Spinal cord (tissue), 10 donors: ENCODE measurements at places on chromosomes 6 and 20. TPM values are rescaled to one million over a fixed set of nuclear protein-coding genes. Genes with fewer than 3 reads are reported as not detected.

The ANGPT4 gene
- polyA plus RNA-seq: 0.57 TPM

The SYS1 gene
- 32.8 TPM for polyA plus RNA-seq

The RPN2 gene
- polyA plus RNA-seq: 171 TPM

DNA sequence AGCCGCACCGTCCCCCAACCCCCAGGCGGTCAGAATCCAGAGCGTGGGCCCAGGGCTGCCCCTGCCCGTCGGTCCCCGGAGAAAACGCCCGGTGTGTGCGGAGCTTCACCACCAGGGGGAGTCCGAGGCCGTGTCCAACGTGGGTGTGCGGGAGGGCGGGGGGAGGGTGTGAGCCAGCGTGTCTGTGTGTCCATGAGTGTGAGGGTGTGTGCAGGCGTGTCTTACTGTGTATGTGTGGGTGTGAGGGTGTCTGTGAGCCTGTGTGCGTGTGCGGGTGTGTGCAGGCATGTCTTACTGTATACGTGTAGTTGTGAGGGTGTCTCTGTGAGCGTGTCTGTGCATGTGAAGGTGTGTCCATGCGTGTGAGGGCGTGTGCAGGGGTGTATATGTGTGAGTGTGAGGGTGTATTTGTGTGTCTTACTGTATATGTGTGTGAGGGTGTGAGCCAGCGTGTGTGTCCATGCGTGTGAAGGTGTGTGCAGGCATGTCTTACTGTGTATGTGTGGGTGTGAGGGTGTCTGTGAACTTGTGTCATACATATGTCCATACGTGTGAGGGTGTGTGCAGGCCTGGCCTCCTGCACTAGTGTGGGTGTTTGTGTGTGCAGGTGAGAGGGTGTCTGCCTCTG, 24.6 kb upstream of the GATA5 start:
- H3K4me1 ChIP-seq: peaks cover 23% of the 10 kb centered on the region
- no peak overlapping the region for H3K27ac ChIP-seq
- no peak overlapping the region for H3K4me3 ChIP-seq
- H3K36me3 ChIP-seq: peaks cover 6% of the 10 kb centered on the region
- no peaks in the 10 kb centered on the region for H3K27me3 ChIP-seq

- H3K27ac ChIP-seq: no peak overlapping the region
- no peak overlapping the region for H3K4me3 ChIP-seq
- no peak for DNase-seq
These were observed 55.6 kb downstream of the TULP4 start for GRCh38 chr6:158367816-158368215.

DNA sequence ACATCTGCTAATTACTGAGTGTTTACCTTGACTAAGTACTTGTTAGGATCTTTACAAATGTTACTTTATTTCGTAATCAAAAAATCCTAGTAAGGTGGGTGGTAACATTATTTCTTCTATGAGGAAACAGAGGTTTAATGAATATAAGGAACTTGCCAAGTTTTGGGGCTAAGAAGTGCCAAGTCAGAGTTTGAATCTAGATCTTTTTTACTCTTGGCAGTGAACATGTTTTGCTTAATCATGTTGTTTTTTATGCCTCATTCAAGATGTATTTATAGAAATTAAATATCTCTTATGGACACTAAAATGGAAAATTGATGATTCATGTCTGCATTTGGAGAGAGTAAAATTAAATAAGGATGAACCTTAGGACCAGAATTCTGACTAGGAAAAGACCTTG, 393.7 kb downstream of the UTRN start:
- no peak overlapping the region for H3K4me3 ChIP-seq
- no peak overlapping the region for H3K27ac ChIP-seq
- no peaks in the 10 kb centered on the region for H3K4me1 ChIP-seq
- no peaks in the 10 kb centered on the region for H3K36me3 ChIP-seq
- no peak for DNase-seq
- no peaks in the 10 kb centered on the region for H3K27me3 ChIP-seq

- DNase-seq: no peak
- peaks cover 12% of the 10 kb centered on the region for H3K36me3 ChIP-seq
- H3K4me1 ChIP-seq: peaks cover 7% of the 10 kb centered on the region
- H3K4me3 ChIP-seq: no peak overlapping the region
- H3K27ac ChIP-seq: no peak overlapping the region
These were observed 22.8 kb downstream of the SRSF3 start for GRCh38 chr6:36616893-36617521.

- no peak overlapping the region for H3K4me3 ChIP-seq
- H3K27ac ChIP-seq: no peak overlapping the region
- no peak for DNase-seq
- no peaks in the 10 kb centered on the region for H3K36me3 ChIP-seq
These were observed 130.6 kb downstream of the CEP57L1 start for GRCh38 chr6:109225946-109226345.
